Suprapubic skin (tissue), 4 donors: ENCODE measurements at places on chromosomes 6 and 20.

DNA sequence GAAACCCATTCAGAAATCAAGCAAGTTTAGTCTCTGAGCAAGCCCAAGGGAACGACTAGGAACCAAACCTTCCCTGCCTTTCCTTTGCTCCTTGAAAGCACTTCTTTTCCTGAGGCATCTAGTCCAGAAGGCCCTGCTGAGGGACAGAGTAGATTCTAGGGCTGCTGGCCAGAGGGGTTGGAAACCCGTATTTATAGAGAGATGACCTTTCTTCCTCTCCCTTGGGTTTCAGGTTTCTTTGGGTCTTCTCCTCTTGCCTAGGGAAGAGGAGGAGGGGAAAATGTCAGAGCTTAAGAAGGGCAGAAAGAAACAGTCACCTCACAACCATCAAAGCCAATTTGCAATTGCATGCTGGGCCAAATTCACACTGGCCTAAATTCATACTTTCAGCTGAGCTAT lies 5.8 kb downstream of the APOBEC2 start:
- no peak for DNase-seq

DNA sequence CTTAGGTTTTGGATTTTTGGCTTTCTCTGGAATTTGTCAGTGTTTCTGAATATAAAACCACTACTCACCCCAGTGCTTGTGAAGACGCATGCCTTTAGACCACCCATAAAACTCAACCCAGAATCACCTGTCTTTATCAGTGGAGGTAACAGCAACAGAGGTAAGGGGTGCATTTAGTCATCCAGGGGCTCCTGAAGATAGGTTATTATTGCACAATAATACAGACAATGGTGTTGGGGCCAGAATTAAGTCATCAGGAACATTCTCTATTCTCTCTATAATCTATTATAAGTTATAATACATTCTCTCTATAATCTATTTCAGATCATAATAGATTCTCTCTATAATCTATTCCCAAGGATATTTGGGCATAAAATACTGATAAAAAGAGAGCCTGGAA lies 100.2 kb upstream of the KCNQ5 start:
- DNase-seq = no peak

- DNase-seq = no peak
Measured at GRCh38 chr20:61573415-61574305, 321.6 kb downstream of the CDH4 start.

DNA sequence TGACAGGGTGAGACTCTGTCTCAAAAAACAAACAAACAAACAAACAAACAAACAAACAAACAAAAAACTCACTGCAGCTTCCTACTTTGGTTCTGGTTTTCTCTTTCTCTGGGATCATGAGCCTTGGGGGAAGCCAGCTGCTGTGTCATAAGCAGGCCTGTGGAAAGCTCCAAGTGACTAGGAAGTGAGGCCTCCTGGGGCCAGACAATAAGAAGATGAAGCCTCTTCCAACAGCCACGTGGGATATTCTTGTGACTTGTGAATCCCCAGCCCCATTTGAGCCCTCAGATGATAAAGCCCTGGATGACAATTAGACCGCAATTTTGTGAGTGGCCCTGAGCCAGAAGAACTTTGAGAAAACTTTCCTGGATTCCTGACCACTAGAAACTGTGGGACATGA lies 11.4 kb downstream of the HLA-A start:
- DNase-seq = no peak

DNA sequence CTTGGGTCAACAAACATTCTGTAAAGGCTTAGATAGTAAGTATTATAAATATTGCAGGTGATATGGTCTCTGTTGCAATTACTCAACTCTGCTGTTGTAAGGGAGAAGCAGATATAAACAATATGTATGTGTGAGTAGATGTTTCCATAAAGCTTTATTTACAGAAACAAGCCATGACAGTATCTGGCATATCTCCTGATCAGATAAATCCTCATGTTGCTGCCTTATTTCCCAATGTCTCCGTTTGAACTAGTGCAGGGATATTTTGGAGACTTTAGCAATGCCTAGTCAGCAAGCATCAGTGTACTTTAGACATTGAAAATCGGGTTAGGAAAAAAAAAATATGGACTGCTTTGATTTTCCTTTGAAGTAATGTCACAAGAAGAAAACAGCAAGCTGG lies 96.1 kb downstream of the LAMA2 start:
- no peak for DNase-seq

GRCh38 chr6:105886066-105886813 lies 199.9 kb upstream of the PRDM1 start:
- no peak for DNase-seq

DNA sequence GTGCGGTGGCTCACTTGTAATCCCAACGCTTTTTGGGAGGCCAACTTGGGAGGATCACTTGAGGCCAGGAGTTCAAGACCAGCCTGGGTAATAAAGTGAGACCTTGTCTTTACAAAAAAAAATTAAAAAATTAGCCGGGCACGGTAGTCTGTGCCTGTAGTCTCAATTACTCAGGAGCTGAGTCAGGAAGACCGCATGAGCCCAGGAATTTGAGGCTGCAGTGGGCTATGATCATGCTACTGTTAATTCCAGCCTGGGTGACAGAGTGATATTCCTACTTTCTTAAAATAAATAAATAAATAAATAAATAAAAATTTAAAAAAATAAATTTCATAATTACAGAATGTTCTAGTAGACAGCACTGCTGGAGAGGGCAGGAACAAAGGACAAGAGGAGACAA lies 62.4 kb downstream of the DST start:
- DNase-seq = no peak

GRCh38 chr20:40049854-40050253 lies 639.2 kb downstream of the MAFB start:
- DNase-seq = no peak

- no peak for DNase-seq
Measured at GRCh38 chr6:6634735-6635075, 46.2 kb downstream of the LY86 start.

- DNase-seq = peak; percentile 76
Measured at GRCh38 chr6:107098436-107099307, 16.6 kb downstream of the BEND3 start.

DNA sequence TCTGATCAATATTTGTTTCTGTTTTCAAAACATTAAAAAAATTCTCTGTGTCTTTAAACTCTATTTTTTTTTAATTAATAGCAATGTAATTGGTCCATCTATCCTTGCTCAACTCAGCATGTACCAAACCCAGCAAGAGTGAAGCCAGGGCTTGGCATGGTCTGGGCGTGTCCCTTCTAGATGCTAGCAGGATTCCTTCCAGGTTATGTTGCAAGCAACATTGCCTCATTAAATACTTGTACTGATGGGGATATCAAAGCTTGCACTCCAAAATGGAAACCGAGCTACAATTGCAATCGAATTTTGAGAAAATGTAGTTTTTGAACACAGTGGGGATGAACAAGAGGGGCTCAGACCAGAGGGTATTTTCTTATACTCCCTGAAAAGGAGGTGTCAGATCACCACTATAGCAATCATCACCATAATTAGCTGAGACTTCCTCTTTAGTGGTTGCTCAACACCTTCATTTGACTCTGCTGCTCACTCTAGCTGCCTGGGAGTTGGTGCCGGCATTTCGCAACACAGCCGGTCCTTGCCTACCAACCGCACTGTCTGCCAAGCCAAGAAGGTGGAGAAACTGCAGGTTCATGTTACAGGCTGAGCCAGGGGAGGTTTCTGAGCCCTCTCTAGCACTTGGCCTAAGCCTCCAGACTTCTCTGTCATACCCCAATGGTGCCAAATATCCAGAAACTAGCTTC lies 67.8 kb upstream of the RALGAPA2 start:
- peak; percentile 86 for DNase-seq

DNA sequence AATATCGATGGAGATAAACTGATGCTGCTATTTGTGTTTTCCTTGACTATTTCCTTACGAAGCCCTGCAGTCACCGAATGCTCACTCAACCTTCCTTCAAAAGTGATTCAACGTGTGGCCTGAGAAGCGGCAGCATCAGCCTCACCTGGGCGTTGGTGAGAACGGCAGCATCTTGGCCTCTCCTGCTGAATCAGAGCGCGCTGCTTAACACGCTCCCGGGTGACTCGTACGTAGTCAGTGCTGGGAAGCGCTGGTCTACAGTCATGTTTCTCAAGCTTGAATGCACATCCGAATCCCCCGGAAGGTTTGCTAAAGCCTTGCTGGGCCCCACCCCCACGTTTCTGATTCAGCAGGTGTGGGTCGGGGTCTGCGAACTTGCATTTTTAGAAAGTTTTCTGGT lies 214.1 kb upstream of the RREB1 start:
- no peak for DNase-seq

DNA sequence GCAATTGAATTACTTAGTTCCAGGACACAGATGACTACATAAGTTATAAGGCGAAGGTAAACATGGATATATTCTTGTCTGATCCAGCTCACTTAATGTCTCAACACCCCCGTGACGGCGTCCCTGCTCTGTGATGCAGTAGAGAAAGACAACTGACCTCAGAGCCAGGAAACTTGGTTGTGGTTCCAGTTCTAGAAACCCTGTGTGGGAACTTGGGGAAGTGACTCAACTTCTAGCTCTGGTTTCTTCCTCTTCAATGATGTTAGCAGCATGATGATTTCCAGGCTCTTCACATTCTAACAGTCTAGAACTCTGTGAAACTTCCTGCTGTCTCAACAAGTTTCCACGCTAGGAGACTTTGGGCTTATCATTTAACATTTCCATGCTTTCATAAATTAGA lies 18.4 kb downstream of the LAMA4 start:
- no peak for DNase-seq

- DNase-seq = no peak
Measured at GRCh38 chr20:17841751-17842215, 126.8 kb downstream of the SNX5 start.

GRCh38 chr6:26351544-26351953 lies 13.4 kb upstream of the BTN3A2 start:
- no peak for DNase-seq

- DNase-seq = no peak
Measured at GRCh38 chr6:74912234-74912633, 293.6 kb downstream of the COL12A1 start.

GRCh38 chr20:11222243-11222642 lies 548.4 kb upstream of the JAG1 start:
- no peak for DNase-seq

GRCh38 chr6:166587631-166588413 lies 1.3 kb upstream of the RAMACL start:
- no peak for DNase-seq

GRCh38 chr6:151269321-151269995 lies 29.7 kb downstream of the AKAP12 start:
- DNase-seq = no peak

GRCh38 chr6:37882292-37882691 lies 62.8 kb downstream of the ZFAND3 start:
- DNase-seq = no peak

- DNase-seq = no peak
Measured at GRCh38 chr6:112799889-112800288, 452.8 kb downstream of the RFPL4B start.

DNA sequence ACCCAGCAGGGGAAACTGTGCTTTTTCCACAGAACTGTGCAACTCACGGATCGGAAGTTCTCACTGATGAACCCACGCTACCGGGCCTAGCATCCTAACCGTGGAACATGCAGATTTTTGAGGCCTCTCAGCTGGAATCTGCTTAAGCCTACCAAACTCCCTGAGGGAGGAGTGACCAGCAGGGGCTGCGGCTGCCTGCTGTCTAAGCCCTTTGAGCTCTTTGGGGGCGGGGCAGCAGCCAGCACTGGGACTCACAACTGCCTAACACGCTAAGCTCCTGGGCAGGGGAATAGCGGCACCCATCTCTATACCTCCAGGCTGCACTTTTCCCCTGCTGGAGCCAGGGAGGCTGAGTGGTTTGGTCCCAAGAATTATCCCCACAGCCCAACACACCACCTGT lies 20.4 kb upstream of the METTL24 start:
- DNase-seq = no peak

DNA sequence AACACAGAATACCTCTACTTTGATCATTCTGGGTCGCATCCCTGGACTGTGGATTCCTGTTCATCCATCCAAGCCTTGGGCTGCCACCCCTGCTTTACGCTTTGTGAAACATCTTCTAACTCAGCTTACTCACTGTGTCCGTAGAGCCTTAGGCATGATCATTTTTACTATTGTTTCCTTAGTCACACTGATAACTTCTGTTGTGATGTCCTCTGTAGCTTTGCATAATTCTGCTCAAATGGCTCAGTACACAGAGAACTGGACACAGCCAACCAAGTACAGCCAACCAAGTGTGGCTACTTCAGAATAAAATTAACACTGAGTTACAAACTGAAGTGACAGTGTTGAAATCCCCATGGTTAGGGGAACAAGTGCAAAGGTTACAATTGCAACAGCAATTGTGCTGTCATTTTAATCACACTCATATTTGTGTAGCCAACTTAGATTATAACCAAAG lies 8.6 kb upstream of the FKBP1A start:
- DNase-seq = no peak

GRCh38 chr6:107977283-107977682 lies 19.3 kb upstream of the SEC63 start:
- no peak for DNase-seq

DNA sequence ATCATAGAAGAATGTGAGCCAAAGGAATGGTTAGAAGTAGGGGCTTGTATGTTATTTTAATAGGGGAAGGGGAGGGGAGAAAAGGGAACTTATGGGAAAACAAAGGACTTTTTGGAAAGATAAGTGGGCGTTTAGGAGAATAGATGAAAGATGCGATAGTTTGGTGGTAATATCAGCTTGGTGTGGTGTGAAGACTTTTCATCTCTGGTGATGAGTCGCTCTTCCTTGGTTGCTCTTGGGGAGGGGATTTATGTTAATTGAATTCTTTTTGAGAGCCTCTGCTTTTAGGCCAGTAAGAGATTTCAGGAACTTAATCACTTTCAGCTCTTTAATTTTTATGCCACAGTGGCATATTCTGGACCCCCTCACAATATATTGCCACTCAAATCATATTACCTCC lies 10.8 kb downstream of the HECA start:
- no peak for DNase-seq

DNA sequence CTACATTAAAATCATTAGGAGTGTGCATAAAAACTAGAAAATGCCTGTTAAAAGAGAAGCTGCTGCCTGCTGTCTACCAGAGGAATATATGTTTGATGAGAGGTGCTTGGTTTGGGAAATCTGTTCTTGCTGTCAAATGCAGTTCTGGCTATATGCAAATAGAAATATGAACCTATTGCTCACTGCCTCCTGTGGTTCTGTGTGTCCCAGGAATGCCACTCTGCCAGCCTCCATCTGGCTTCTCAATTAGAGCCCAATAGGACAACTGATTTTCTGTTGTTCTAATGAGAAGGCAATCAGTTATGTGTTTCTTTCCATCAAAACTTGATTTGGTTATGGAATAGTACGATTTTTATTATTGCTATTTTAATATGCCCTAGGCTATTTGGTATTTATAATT lies 759.7 kb downstream of the HDGFL1 start:
- DNase-seq = no peak

DNA sequence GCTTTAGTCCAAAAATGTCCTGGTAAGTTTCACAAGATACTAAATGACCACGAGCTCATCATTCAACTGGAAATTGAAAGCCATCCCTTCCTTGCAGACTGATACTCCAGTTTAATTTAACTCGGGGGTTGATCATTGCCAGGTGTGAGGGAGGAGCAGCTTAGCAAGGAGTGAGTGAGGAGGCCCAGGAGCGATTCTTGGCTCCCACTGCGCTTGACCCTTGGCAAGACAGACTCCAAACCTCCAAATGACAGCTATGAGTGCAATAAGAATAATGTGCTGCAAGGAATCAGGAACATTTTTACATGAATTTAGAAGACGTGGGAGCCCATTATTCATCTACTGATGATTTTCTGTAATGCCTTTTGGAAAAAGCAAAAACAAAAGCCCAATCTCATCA lies 64.9 kb downstream of the LAMA4 start:
- peak; percentile 84 for DNase-seq

- no peak for DNase-seq
Measured at GRCh38 chr6:47066418-47066817, 24.3 kb upstream of the ADGRF1 start.

- no peak for DNase-seq
Measured at GRCh38 chr20:59403261-59403961, 103.0 kb downstream of the EDN3 start.
